ENCODE measurements at places on chromosomes 5 and 9.

GRCh38 chr5:89893546-89893945 is 516.0 kb downstream of the CETN3 start:
- no peak for DNase-seq

DNA sequence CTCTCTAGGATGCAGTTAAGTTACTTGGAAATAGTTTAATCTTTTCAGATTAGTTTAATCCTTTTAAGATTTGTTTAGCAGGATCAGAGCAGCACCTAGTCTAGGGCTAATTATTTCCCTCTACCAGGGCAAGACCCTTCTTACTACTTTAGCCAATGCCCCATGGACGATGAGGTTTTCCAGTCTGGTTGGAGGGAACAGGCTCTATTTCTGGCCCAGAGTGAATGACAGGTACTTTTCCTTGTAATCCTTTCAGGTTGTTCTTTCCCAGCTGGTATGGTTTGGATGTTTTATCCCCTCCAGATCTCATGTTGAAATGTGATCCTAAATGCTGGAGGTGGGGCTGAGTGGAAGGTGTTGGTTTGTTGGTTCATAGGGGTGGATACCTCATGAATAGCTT is 27.2 kb downstream of the PTTG1 start:
- DNase-seq: no peak

- DNase-seq: no peak
These were observed 68.4 kb downstream of the TNPO1 start for GRCh38 chr5:72884892-72885291.

DNA sequence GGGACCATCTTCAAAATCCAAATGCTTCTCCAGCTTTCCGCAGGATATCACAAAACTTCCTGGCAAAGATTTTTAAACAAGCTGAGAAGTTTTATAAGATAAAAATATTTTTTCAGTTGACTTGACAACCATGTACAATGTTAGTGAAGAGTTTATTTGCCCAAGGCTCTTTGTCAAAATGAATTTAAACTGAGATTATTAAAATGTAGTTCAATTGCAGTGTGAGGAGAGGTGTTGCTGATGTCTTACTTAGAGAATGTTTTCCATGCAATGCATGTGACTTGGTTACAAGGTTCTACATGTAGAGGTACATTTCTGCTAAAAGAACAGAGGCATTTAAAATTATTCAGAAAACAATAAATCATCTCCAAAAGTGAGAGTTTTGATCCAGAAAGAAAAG is 131.4 kb upstream of the MINAR2 start:
- DNase-seq: no peak

- DNase-seq: no peak
These were observed 25.0 kb upstream of the DMRT2 start for GRCh38 chr9:1025131-1025530.
